BJ (cell line): ENCODE measurements at places on chromosomes 3 and 15.

GRCh38 chr3:41592753-41593510 is 369.0 kb downstream of the ULK4 start:
- DNase-seq, result no peak

- DNase-seq, result no peak
These were observed 20.5 kb downstream of the SLC35A5 start for GRCh38 chr3:112582244-112582874.

DNA sequence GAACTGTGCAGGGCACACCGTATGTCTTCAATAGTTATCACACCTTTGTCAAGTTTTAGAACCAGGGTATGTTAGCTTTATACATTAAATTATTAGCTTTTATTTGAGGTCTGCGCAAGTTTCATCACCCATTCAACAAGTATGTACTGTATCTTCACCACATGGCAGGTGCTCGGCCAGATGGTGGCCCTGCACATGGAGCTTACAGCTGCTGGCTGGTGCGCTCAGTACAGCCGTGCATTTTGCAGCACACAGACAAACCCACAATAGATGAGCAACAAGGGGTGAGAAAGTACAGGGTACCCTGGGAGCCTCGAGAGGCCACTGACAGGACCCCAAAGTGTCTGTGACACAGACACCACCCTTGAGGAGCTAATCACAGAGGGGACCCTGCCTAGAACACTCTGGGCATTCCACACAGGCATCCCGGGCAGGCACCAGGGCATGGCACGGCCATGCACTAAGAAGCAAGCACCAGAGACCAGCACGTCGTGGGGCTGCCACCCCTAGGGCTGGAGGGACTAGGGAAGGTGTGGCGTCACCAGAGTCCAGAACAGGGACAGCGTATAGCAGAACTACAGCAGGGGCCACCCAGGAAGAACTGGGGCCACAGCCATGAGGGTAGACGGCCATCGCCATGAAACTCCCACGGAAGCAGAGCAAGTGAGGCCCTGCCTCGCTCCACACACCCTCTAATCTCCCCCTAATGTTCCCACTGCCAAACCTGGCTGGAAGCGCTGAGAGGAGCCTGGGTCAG is 27.4 kb downstream of the ZXDC start:
- no peak for DNase-seq

GRCh38 chr3:171745577-171746319 is 64.5 kb downstream of the PLD1 start:
- DNase-seq, result no peak

- DNase-seq, result no peak
These were observed 76.6 kb upstream of the PIAS1 start for GRCh38 chr15:67977414-67978089.

GRCh38 chr3:129035360-129036221 is 25.0 kb upstream of the GP9 start:
- DNase-seq, result no peak

GRCh38 chr3:133695560-133696171 is 33.9 kb upstream of the TOPBP1 start:
- DNase-seq, result no peak

- DNase-seq, result no peak
These were observed 593.4 kb upstream of the TGFBR2 start for GRCh38 chr3:30012941-30013543.

- no peak for DNase-seq
These were observed 18.8 kb downstream of the SETD5 start for GRCh38 chr3:9416139-9416780.

DNA sequence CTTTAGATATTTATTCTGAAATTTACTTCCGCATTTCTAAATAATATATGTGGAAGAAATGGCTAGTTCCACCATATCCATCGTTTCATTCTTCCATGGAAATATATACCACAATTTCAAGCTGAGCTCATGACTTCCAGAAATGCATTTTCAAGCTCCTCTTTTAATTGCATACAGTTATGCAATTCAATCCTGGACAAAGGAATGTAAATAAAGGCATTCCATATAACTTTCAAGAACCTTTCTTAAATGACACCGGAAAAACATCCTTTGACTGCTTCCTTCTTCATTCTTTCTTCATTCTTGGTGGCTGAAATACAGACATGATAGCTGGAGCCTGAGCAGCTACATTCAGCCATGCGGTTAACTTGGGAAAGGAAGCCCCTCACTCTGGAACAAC is 185.2 kb upstream of the GADL1 start:
- DNase-seq, result no peak

DNA sequence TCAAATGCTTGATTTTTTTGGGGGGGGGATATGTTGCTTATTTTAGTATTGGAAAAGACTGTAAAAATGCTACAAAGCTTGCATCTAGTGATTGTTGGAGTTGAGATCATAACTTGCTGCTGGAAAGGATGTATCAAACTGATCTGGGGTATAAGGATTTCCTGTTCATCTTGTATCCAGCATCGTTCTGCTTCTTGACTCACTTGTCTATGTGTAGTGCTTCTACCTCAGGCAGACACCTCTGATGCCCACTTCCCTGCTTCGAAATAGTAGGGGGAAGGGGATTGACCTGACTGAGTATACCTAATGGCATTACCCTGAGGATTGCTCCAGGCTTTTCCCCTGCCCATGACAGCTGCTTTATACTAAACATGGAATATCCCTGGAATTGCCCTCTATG is 42.7 kb downstream of the STT3B start:
- no peak for DNase-seq

- DNase-seq, result no peak
These were observed 45.7 kb downstream of the EHHADH start for GRCh38 chr3:185207931-185208746.

DNA sequence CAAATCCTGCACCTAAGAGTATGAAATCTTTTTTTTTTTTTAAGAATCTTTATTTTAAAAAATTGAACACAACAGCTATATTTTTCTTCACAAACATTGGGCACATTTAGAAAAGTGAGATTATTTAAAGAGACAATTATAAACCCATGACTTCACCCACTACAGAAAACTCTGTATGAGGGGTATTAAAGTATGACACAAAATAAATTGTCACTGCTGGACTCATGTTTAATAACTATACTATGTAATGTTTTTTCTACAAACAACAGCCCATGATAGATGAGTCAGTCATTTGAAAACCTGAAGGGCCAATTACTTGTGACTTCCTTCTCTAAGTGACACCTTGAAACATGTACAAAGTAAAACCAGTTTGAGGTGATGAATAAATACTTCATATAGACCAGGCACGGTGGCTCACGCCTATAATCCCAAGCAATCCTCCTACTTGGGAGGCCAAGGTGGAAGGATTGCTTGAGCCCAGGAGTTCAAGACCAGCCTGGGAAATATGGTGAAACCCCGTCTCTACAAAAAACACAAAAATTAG is 36.0 kb downstream of the AQR start:
- no peak for DNase-seq

GRCh38 chr3:76723366-76723765 is 316.5 kb upstream of the ROBO2 start:
- DNase-seq, result no peak

- no peak for DNase-seq
These were observed 205.7 kb upstream of the ROBO1 start for GRCh38 chr3:79973482-79973881.

DNA sequence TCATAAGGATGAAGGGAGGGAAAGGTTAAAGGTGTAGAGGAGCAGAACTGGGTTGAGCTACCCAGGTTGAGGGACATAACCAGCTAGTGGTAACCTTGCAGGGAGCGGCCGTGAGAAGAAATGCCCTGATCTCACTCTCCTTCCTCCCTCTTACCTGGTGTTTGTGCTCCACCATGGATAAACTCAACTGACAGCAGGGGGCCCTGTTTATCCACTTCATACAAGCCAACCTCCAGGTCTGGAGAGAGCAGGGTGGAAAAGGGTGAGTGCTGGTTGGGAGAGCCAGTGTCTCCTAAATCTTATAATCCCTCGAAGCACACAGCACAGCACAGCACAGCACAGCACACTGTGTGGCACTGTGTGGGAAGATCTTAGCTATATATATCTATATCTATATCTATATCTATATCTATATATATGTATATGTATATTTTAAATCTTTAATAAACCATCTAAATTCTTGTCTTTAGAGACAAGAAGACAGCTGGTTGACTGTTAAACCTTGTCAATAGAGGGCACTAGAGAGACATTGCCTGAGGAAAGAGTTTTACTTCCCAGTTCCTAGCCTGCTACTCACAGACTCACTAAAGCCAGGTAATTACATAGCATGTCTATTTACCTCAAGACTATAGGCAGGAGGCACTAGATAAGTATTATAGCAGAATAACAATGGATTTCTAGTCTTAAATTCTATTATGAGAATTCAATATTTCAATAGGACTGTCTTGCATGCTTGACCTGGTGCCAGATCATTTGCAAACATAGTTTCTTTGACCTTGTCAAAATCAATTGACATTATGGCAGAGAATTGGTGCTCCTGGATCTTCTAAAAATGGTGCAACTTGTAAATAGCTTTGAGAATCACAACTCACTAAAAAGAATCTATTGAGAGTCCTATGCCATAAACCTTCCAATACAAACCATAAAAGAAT is 21.7 kb upstream of the FMN1 start:
- DNase-seq, result no peak

DNA sequence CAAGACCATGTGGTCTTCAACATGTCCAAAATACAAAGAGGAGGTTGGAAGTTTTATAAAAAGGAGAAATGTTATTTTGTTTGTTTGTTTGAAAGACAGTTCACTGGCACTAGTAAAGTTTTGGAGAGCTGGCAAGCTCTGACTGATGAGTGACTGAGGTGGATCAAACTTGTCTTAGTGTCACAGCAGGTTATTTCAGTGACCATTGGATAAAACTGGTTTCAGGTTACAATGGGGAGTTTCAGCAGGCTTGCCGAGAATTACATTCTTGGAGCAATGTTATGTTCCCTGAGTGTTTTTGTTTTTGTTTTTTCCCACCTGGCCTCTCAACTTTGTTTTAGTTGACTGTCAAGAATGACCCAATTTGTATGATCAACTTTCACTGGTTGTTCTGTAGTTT is 414.5 kb upstream of the ARHGEF26 start:
- DNase-seq, result no peak

GRCh38 chr15:42163947-42164550 is 7.6 kb upstream of the PLA2G4F start:
- no peak for DNase-seq

GRCh38 chr3:155281912-155282311 is 11.6 kb downstream of the STRIT1 start:
- no peak for DNase-seq

GRCh38 chr3:39765575-39765974 is 43.8 kb upstream of the MYRIP start:
- no peak for DNase-seq

DNA sequence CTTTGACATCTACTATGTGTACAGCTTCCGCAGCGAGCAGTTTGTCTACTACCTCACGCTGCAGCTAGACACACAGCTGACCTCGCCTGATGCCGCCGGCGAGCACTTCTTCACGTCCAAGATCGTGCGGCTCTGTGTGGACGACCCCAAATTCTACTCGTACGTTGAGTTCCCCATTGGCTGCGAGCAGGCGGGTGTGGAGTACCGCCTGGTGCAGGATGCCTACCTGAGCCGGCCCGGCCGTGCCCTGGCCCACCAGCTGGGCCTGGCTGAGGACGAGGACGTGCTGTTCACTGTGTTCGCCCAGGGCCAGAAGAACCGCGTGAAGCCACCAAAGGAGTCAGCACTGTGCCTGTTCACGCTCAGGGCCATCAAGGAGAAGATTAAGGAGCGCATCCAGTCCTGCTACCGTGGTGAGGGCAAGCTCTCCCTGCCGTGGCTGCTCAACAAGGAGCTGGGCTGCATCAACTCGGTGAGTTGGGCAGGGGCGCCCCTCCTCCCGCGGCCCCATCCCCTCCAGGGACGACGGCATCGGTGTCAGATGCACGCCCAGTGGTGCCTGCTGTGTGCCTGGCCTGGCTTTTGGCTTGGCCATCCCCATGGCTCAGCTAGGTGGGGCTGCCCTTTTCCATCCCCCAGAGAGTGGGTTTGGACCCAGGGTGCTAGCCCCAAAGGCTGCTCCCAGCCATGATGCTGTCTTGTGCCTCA is 6.6 kb downstream of the PLXNA1 start:
- DNase-seq, result no peak

DNA sequence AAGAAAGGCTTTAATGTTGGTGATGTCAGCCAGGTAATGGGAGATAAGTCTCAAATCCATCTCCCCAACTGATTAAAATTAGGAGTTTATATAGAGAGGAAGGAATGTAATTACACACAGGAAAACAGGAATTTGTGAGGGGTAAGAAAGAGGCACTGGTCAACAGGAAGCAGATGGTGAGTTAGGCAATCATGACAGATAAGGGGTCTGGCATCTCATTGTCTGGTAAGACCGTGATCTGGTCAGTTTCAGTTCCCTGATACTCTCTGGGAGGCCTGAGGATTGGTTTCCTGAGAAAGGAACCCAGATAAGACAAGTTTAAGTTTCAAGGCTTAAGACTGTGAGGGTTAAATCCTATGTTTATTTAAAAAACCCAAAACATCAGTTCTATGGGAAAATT is 414.7 kb upstream of the ARRDC4 start:
- no peak for DNase-seq

- no peak for DNase-seq
These were observed 8.0 kb upstream of the COL6A6 start for GRCh38 chr3:130509008-130509407.

DNA sequence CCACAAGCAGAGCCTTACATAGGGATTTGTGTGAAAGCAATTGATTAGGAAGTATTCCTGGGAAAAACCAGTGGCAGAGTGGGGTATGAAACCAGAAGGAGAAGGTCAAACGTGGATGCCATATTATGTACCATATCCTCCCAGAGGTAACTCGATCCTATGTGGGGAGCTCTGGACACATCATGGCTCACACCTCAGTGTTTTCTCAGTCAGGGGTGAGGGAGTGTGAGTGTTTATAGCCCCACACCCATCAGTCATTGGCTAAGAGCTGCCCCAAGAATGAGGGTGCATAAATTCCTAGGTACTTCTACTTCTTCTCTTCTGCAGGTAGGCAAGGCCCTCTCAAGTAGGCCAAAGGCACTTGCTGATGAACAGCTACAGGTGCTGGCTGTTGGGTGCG is 28.2 kb upstream of the PDZRN3 start:
- DNase-seq, result no peak

GRCh38 chr3:53694046-53694445 is 152.2 kb downstream of the CHDH start:
- DNase-seq, result no peak

DNA sequence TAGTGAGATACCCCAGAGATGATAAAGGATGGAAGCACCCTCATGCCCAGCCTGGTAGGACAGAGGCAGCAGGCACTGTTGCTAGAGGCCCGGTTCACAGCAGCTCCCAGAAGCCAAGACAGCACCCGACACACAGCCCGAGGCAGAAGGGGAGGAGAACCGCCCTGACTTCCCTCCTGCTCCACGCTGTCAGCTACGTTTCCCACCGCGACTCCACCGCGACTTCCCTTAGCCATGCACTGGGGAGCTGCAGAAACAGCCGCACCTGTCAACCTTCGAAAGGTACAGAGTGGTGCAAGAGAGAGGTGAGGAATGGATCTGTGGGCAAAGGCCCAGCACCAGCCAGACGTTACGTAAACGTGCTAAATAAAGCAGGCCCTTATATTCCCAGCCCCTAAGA is 529.2 kb downstream of the GABRG3 start:
- DNase-seq, result no peak

- DNase-seq, result no peak
These were observed 1324.6 kb downstream of the NSUN3 start for GRCh38 chr3:95387242-95388021.
